Stimulated activated CD4-positive, alpha-beta T cell treated with anti-CD3 and anti-CD28 coated beads, Interleukin-2, amount 100 ng/mL, for 4 hours (primary cell): ENCODE measurements at places on chromosomes 3 and 15.

- DNase-seq: no peak
Measured at GRCh38 chr3:119293105-119293870, 895 bp upstream of the ARHGAP31 start.

DNA sequence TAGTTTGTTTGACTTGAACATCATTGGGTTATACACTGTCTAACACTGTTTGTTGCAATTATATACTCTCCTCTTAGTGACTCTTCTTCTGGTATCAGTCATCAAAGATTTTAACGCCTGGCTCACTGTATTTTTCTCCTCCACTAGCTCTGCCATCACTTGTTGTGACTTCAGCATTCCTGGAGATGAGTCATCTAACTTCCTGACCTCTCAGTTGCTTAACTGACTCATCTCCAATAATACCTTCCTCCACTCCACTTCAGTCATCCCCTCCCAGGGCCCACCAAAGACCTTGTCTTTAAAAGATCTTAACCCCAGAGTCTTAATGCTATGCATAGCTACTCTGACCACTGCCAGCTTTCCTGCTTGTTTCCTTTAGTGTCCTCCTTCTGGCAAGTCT lies 28.6 kb upstream of the CLSTN2 start:
- DNase-seq: no peak

- DNase-seq: no peak
Measured at GRCh38 chr3:71972031-71972430, 187.1 kb upstream of the PROK2 start.

GRCh38 chr3:18245721-18246120 lies 179.4 kb downstream of the SATB1 start:
- no peak for DNase-seq

GRCh38 chr3:185824051-185825005 lies 514 bp downstream of the IGF2BP2 start:
- no peak for DNase-seq

GRCh38 chr15:48590723-48591122 lies 54.8 kb downstream of the FBN1 start:
- no peak for DNase-seq

DNA sequence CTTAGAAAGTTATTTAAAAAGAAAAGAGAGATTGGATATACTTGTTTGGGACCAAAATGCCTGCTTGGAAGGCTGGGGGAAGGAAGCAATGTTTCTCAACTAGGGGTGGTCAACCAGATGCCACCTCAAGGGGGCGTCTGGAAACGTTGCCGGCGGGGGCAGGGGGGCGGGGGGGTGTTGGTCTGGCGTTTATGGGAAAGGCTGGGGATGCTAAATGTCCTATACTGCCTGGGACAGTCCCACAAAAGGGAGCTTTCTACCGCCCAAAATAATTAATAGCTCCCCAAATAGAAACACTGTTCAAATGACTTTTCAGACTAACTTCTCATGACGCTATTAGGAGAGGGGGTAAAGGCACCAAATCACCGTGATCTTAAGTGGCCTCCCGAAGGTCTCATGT lies 2.2 kb downstream of the POLG start:
- no peak for DNase-seq

GRCh38 chr3:135329479-135329878 lies 534.4 kb downstream of the EPHB1 start:
- DNase-seq: no peak

DNA sequence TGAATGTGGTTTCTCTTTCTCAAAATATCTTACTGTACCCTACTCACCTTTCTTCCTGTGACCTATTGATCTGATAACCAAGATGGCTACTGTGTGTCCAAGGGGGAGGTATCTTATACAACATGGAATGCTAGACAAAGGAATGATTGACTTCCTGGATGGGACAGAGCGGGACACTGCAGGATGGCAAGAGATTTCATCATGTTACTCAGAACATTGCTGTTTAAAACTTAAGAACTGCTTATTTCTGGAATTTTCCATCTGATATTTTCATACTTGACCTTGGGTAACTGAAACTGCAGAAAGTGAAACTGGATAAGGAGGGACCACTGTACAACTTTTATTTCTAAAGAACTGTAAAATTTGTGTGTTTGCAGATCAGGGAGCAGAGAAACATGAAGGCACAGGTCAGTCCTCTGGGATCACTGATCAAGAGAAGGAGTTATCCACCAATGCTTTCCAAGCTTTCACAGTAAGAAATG lies 18.5 kb downstream of the CNOT10 start:
- DNase-seq: no peak

DNA sequence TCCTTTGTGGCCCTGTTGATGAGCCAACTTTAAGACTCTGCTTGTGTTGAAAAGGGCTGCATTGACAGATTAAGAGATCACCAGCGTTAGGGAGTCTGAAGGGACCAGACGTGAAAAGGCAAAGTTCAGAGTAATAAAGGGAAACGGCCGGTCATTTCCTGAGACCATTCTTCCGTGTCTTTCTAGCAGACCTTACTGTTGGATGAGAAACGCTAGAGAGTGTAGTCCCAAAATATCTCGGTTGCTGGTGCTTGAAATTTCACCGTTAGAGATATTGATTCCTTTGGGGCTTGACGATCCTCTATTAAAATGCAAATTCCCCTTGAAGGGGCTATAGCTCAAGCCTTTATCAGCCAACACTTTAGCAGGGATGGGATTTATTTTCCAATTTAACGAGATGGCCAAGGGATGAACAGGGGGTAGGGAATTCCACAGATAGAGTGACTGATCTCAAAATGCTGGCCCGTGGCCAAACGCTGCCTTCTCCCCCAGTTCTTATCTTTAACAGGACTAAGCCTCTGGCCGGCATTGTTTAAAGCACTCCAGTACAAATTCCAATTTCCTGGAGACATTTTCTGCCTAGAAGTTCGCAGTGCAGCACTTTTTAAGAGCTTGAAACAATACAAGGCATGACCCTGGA lies 250.4 kb downstream of the TJP1 start:
- no peak for DNase-seq

DNA sequence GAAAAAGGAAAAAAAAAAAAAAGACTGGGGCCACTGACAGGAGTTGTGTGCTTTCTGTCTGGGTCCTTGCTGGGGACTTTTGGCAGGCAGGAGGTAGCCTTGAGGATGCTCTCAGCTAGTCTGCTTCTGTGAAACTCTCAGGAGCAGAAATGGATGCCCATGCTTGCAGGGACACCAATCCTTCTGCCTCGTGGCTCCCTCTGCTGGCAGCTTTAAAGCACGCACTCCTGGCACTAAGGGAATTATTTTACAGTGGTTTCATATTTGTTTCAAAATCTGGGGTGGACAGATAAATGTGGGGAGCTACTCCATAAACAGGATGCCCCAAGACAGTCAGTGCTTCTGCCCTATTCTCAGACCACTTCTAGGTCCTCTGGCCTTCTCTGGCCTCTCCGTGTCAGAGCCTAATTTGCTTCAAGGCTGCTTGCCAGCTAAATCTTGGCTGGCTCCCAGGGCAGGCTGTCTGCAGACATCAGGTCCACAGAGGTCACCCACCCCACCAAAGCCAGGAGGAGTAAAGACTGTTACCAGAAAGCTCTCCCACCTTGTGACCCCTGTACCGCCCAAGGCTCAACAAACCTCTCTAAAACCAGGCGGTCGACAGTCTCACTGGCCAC lies 17.1 kb downstream of the TRAIP start:
- peak; percentile 71 for DNase-seq

DNA sequence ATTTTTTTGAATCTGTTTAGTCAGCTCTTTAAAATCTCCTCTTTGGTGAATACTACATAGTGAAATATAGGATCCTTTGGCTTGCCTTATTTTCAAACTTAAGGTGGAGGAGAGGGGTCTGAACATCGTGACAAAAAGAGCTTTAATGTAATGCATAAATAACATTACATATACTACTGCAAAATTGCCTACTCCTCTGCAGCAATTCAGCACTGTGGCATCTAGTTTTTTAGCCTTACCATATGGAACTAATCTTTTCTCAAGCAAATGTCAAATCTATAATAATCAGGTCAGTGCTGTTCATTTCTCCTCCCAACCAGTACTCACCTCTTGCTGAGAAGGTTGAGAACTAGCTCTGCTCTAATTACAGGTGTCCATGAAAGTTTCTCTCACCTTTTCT lies 394.0 kb upstream of the CDIN1 start:
- no peak for DNase-seq

GRCh38 chr3:177169936-177170722 lies 27.2 kb downstream of the TBL1XR1 start:
- no peak for DNase-seq

DNA sequence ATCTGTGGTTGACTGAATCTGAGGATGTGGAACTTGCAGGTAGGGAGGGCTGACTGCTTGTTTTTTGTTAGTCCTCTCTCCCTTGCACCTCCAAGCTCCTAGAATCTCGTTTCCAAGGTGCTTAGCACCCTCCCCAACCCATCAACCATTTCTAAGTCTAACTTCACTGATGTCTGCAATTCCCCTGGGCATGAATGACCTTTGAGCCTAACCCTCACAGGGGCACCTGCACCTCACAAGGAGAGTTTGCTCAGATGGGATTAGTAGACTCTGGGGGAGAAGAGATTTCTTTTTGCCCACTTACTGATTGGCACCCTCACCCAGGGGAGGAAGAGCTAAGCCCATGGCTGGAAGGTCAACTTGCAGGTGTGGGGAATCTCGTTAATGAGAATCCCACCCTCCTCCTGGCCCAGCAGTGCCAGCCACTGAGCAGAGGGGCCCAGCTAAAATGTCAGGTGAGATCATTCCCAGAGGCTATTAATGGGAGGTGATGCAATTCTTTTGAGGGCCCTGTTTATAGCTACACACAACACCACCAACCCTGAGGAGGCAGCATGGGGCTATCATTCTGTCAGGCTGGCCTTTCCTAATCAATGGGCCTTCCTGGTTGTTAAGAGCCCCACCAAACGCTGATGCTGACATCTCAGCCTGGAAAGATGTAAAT lies 81.6 kb upstream of the HERC1 start:
- no peak for DNase-seq

- no peak for DNase-seq
Measured at GRCh38 chr3:145817870-145818483, 343.0 kb downstream of the PLOD2 start.

GRCh38 chr15:41160639-41161315 lies 44.7 kb upstream of the INO80 start:
- no peak for DNase-seq

DNA sequence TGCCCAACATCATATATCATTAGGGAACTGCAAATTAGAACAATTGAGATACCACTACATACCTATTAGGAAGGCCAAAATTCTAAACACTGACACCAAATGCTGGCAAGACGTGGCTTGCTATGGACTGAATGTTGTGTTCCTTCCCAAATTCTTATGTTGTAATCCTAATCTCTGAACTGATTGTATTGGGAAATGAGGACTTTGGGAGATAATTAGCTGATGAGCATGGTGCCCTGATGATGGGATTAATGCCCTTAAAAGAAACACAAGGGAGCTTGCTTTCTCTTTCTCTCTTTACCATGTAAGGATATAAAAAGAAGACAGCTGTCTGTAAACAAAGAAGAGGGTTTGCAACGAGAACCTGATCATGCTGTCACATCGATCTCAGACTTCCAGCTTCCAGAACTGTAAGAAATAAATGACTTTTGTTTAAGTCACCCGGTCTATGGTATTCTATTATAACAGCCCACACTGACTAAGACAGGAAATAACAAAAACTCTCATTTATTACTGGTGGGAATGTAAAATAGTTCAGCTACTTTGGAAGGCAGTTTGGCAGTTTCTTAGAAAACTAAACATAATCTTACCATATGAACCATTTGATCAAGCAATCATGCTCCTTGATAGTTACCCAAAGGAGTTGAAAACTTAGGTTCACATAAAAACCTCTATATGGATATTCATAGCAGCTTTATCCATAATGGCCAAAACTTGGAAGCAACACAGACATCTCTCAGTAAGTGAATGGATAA lies 458.3 kb upstream of the CBLB start:
- DNase-seq: no peak

DNA sequence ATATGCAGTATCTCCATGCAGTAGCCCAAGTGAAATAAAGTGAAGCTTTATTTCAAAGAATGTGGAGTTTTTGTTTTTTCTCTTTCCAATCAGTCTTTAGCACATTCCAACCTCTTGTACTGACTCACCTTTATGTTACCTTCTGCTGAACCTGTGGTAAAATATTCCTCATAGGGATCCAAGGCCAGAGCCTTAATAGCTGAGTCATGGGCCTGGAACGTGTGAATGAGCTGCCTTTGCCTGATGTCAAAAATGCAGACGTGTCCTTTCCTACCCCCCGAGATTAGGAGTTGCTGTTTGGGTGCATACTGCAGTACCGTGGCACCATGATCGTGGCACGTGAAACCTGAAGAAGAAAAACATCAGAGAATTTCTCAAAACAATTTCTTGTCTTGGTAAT lies 108.5 kb downstream of the GLDN start:
- no peak for DNase-seq

DNA sequence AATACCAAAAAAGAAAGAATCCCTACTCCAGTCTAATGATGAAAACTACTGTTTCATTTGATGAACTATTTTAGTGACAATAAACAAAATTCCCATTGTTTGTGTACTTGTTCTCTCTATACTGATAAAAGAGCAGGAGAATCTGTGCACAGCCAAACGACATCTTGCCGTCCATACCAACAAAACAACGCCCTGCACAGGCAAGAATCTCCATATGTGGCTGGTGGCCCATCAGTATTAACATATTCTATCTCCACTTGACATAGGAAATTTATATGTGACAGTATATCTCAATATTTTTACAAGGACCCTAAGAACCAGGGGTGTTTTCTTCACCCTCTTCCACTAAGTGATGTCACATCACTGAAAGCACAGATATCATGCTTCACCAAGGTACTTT lies 279.5 kb downstream of the ULK4 start:
- DNase-seq: no peak

- DNase-seq: no peak
Measured at GRCh38 chr3:14143271-14144225, 18.7 kb downstream of the TMEM43 start.

GRCh38 chr3:12483410-12483809 lies 870 bp upstream of the TSEN2 start:
- DNase-seq: no peak

DNA sequence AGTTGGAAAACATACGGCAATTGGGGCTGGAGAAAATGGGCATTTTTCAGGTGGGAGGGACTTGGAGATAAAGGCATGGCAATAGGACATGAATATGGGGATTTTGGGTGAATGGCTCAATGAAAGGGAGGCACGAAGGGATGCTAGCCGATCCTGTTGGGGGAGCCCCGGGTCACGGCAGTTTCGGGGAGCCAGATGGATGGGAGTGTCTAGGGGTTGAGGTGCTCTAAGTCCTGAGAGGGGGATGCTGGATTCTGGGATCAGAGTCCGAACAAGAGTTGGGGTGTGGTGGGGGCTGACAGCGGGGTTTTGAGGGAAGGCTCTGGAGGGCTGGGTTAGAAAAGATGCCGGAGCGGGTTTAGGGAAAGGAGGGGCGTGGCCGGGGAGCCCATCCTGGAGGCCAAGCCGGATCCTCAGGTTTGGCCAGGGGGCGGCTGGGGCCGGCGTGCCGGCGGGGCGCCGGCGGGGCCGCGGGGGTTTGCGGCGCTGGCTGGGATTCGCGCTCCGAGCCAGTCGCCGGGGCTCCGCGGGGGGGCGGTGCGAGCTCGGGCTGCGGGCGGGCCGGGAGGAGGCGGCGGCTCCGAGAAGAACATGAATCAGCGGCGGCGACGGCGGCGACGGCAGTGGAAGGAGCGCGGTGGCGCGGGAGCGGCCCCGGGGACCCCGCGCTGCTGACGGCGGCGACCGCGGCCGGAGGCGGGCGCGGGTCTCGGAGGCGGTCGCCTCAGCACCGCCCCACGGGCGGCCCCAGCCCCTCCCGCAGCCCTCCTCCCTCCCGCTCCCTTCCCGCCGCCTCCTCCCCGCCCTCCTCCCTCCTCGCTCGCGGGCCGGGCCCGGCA lies at the start of gene TYRO3:
Gene TYRO3, plus strand, starts transcription at position 813 of the 839 bp plus-strand sequence. CDS start 46 bp downstream, outside the sequence.
- DNase-seq: peak; percentile 73
